ENCODE measurements at places on chromosomes 12 and 14. TPM values are rescaled to one million over a fixed set of nuclear protein-coding genes. Genes with fewer than 3 reads are reported as not detected.

GRCh38 chr12:41061192-41061591 lies 126.9 kb upstream of the PDZRN4 start:
- no peak for DNase-seq

GRCh38 chr14:87996291-87996592 lies 3.3 kb upstream of the GALC start:
- no peak for DNase-seq

Gene CLEC4D
- total RNA-seq, result not detected

Gene ST8SIA1
- total RNA-seq, result 0.13 TPM

Data from dermis microvascular lymphatic vessel endothelial cell (primary cell).